ENCODE measurements at places on chromosomes 6 and 20.

- no peak for DNase-seq
Measured at GRCh38 chr20:19828232-19828631, 70.2 kb downstream of the RIN2 start.

DNA sequence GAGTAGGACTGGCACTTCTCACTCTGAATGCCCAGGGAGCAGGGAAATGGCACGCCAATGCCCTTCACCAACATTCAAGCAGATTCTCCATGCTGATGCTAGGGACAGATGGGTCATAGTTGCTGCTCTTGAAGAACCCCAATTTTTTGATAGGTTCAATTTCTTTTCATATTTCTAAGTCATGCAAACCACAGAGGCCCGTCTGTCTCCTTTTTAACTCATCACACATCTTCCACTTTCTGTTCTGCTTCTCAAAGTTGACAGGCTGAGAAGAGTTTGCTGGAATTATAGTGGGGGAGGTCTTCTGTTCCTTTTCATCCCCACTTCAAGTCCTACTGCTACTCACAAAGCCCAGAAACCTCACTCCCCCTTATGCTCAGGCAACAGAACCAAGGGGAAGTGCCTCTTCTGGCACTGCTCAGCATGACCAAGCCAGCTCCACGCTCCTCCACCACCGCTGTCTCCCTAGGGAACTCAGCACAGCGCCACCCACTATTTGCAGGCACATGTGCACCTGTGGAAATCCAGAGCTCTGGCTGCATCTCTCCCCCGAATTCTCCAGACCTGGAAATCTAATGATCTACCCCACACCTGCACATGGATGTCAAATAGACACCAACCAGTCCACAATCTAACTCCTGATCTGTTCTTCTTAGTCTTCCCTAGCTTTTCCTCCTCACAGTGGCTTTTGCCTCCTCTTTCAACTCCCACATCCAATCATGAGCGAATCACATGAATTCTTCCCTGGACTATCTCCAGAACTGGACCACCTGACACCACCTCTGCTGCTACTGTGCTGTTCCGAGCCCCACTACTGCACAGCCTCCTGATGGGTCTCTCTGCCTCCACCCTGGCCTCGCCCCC lies 10.7 kb downstream of the ZBTB24 start:
- no peak for DNase-seq

DNA sequence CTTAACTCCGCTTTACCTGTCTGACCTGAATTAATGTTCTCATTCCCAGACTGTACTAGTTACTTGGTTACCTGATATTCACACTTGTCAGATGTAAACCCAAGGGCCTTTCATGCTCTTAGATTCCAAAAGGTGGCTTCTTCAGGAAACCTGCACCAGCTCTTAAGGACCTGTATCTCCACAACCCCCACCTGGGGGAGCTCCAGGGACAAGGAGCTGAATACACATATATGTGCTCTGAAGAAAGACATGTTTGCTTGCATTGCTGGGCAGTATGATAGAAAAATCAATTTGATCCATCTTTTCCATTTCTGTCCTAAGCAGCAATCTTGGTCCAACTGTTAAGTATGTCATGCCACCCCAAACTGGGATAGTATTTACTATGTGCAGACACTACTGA lies 64.8 kb upstream of the POU3F2 start:
- peak; percentile 8 for DNase-seq

- no peak for DNase-seq
Measured at GRCh38 chr6:34697544-34697836, 923 bp upstream of the ILRUN start.

- DNase-seq, result no peak
Measured at GRCh38 chr6:30847971-30848436, 36.3 kb upstream of the DDR1 start.

- DNase-seq, result no peak
Measured at GRCh38 chr6:42182101-42182500, 8.9 kb downstream of the GUCA1A start.

DNA sequence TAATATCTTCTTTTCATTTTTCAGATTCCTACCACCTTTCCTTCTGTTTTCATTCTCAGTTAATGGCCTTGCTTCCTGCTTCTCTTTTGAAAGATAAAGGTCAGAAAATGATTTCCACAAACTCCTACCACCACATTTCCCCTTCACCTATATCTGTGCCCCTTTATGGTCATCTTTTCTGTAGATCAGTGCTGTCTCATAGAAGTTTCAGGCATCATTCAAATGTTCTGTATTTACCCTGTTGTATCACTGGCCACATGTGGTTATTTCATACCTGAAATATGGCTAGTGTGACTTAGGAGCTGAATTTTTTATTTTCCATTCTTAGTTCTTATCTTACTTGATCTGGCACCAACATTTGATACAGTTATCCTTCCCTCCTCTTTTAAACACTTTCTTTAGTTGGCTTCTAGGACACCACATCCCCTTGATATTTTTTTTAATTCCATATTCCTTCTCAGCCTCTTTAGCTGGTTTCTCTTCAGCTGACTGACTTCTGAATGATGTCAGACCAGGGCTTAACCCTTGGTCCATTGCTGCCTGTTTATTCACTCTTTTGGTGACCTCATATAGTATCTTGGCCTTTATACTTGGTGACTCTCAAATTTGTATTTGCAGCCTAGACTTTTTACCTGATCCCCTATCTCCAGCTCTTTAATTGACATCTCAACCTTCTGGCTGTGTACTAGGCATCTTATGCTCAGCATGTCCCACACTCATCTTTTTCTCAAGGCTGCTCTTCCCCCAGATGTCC lies 81.0 kb downstream of the ATRN start:
- DNase-seq, result no peak

DNA sequence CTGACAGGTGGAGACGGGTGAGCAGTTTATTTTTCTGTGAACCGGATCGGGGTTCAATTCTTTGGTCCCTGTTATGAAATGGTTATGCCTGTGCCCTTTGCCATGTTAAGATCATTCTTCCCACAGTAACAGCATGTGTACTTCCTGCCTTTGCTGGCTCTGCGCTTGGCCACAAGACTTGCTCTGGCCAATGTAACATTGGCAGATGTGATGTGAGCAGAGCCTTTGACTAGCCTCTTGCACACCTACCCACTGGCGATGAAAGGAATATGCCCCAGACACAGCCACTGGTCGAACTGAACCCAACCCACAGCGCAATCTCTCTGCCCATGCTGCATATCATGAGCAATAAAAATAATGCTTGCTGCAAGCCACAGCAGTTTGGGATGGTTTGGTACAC lies 31.9 kb downstream of the JAG1 start:
- no peak for DNase-seq

GRCh38 chr6:111725446-111726112 lies 119.9 kb upstream of the TRAF3IP2 start:
- DNase-seq, result peak; percentile 70

DNA sequence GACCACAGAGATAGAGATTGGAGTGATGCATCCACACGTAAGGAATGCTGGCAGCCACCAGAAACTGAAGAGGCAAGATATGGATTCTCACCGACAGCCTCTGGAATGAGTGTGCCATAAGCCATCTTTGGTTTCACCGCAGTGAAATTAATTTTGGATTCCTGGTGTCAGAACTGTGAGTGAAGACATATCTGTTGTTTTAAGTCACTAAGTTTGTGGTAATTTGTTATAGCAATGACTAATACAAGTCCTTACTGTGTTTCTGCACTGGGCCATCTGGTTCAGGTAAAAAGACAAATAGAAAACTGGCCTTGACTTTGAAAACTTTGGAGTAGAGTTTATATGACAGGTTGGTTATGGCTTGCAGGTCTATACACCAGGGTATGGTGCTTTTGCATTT lies 261.9 kb downstream of the PHF3 start:
- peak; percentile 56 for DNase-seq

GRCh38 chr6:44021589-44022295 lies 105.5 kb downstream of the MRPL14 start:
- DNase-seq, result no peak

- peak; percentile 27 for DNase-seq
Measured at GRCh38 chr6:9766240-9766915, 648.5 kb downstream of the TFAP2A start.

- no peak for DNase-seq
Measured at GRCh38 chr6:79158856-79159516, 75.5 kb downstream of the HMGN3 start.

DNA sequence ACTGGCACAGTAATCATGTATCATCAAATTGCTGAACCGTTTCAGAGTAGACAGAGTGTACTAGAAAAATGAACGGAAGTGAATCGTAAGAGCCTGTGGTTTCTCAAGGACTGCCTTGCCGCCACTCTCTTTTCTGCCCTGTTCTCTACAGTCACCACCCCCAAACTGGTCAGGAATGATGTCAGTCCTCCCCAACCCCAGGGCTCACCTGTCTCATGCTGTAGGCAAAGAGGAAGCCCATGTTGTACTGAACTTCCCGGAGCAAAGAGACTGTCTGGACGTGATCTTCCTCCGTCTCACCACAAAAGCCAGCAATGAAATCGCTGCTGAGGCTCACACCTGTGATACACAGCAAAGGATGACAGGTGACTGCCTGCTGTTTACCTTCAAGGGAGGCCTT lies 31.0 kb downstream of the CDK5RAP1 start:
- no peak for DNase-seq

DNA sequence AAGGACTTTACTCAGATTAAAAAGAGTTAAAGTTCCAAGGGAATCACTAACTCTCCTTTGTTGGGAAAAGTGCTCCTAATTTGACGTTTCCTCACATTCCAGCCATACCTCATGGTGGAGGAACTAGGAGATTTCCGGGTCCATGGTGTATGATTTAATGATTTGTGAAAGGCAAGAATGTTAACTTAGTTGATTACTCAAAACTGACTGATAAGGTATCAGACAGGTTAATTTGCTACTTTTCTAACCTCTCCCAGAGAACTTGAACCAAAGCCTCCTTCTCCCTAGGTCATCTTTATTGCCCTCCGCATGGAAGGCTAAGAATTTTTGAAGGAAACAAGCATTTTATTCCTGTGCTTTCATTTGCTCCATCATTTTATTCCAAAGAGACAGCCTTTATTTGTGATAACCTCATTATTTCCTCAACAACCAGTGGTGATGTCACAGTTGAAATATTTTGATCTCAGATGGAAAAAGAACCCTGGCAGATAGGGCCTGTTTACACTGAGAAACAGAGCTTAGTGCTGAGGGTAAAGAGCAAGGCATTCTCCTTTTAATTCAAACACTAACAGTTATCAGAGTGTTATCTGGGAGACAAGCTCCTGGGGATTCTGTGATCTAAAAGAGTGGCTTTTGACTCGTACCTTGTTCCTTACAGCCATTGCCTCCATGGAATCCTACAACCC lies 57.4 kb upstream of the BMP2 start:
- no peak for DNase-seq

- DNase-seq, result no peak
Measured at GRCh38 chr6:90297115-90297866, 648 bp upstream of the BACH2 start.

DNA sequence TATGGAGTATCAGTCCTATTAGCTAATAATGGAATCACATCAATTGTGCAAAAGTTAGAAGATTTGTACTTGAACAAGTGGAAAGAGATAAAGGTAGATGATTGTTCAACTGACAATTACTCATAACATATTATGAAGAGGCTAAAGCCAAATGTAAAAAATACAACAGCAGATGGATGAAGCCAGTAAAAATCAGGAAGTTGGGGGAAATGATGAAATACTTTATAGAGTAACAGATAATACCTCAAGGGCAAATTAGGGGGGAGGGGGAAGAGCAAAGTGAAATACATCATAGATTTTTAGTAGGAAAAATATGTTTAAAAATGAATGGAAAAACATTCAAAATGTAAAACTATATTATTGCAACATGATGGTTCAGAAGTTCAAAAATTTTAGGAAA lies 114.0 kb downstream of the PDSS2 start:
- DNase-seq, result no peak

DNA sequence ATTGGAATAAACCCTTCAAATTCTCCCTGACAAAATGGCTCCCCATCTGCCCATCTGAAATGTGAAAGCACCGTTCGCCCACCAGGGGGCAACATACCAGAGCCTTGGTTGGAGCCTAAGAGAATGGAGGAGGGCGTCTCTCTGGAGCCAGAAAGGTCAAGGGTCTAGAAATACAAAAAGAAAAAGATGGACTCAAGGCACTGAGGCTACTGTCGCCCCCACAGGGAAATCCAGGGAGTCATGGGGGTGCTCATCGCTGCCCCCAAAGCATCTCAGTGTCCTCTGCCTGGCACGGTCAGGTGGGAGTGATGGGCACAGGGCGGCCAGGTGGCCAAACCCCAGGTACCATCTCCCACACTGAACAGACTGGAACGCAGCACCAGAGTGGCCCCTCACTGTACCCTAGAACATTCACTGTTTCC lies 136.3 kb downstream of the ZMYND8 start:
- DNase-seq, result peak; percentile 53

DNA sequence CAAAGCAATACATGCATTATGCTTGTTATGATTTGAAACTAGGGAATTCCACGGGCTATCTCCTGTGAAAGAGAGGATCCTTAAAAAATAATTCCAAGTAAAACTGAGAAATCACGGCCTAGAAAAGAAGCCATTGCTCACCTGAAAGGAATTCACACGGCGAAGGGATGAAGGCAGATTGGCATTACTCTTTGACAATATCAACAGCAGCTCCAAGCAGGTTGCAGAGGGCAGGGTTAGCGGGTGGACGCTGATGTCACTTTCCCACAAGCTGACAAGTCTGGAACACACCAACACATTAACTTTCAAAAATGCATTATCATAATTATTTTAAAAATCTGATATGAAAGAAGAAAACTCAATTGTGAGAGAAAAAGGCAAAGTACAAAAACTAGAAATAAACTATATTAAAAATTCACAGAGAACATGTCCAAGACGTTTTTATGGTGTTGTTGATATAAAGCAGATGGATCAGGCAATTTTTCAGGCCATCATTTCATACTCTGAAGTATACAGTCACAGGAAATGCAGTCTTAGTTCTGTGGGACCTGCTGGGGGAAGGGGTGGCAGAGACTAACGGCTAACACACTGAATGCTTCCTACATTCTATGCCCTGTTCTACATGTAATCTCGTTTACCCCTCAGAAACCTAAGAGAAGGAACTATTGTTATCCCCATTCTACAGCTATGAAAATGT lies 108.3 kb downstream of the UBE3D start:
- peak; percentile 18 for DNase-seq

DNA sequence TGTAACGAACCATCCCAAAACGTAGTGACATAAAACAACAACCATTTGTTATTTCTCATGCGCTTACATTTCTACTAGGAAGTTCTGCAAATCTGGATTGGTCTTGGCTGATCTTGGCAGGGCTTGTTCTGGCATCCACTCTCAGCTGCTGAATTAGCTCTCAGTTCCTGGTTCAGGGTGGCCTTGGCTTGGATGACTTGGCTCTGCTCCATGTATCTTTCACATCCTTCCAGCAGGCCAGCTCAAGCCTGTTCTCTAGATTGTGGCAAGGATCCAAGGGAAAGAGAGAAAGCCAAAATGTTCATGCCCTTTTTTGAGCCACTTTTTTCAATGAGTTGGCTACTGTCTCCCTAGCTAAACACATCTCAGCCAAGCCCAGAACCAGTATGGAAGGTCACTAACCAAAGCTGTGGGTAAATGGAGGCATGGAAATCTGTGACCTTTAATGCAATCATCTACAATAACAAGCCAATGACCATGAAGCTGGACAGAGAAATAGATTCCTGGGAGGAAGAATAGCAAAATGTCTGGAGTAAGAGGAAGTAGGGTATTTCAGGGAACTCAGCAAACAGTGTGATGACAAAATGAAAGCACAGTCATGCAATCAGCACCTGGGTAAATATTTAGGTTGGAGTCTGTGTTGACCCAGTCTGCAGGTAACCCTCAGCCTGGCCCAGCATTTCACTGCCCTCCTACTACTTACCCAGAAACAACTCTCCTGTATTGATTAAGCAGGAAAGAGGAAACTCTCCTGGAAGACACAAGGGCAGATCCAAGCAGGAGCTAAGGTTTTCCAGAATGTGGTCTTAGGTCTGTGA lies 32.7 kb upstream of the SNAP25 start:
- no peak for DNase-seq

Measured in GM03348 (cell line).